Stimulated activated CD4-positive, alpha-beta T cell treated with anti-CD3 and anti-CD28 coated beads, Interleukin-1b, Interleukin-23, amount 100 ng/mL, for 1 hour (primary cell): ENCODE measurements at places on chromosomes 5 and 9.

GRCh38 chr5:71711610-71712009 is 7.5 kb upstream of the CARTPT start:
- no peak for DNase-seq

DNA sequence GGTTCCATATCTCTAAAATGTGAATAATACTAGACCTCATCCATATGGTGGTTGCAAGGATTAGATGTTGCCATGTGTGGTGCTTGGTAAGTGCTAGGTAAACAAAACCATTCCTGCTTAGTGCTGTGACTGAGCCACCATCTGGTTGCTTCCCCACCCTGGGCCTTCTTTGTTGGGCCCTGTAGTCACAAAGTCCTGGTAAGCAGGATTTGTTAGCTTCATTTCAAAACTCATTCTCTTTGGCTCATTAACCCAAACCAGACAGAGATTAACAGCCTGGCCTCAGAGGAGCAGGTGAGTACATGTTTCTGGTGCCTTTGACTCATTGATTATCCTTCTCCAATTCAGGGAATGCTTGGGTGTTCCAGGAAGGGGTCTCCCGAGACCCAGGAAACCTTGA is 240.2 kb downstream of the ARHGAP26 start:
- DNase-seq: no peak

GRCh38 chr9:135116881-135117280 is 29.4 kb downstream of the OLFM1 start:
- no peak for DNase-seq

- DNase-seq: no peak
These were observed 305.9 kb upstream of the IRX4 start for GRCh38 chr5:2188661-2189060.

DNA sequence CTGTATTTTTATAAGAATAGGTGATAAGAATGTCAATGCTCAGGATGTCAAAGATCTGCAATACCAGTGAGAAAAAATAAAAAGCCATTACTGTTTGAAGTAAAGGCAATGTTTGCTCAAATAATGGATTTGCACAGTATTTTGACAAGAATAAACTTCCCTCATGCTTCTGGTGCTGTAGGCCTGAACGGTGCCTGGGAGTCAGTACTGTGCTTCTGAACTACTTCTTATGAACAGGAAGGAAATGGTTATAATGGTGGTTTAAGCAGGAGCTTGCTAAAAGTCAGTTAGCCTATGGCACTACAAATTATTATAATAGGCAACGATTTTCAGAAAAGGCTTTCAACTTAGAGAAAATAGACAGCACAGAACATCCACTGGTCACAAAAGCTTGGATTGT is 548.3 kb upstream of the CDH18 start:
- no peak for DNase-seq

DNA sequence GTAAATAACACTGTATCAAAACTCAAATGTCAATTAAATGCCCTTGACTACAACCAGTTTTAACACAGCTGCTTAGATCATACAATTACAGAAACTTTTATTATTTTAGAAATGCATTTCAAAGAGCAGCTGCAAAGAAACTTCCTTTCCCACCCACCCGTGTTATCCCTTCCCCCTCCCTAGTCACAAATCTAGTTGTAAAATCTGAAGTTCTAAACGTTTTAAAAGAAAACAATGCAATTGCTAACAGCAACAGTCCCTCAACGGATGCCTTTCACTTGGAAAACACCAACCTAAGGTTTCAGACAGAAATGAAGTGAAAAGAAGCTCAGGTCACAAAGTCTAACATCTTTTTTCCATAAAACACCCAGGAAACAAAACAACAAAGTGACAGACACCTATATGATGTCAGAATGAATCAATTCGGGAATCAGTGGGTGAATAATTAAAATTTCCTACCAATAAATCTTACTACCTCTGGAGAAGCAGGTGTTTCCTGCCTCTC is 100.3 kb downstream of the FBXW11 start:
- no peak for DNase-seq

DNA sequence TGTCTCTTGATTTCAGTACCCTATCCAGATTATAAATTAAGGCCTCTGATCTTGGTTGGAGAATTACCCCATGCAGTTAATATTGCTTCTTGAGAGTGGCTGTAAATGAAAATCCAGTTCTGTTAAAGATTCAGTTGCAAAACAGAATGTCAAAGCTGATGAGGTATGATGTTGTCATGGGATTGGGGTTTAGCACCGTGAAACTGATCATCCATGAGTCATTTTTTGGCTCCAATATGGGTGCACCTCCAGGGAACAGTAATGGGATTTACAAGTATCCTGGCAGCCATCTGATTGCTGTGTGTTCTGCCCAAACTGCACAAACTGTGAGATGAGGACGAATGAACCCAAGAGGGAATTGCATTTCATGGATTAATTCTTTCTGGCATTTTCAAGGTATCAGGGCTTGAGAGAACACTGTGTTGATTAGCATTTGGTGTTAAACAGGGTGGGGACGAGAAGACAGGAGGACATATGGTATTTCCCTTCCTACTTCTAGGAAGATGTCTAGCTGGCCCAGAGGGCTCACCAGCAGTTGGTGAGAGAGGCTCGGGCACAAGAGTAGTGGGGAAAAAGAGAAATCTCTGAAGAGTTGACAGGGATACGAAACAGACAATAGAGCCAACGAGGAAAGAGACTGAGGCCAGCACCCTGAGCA is 214.7 kb downstream of the GAS1 start:
- DNase-seq: no peak

DNA sequence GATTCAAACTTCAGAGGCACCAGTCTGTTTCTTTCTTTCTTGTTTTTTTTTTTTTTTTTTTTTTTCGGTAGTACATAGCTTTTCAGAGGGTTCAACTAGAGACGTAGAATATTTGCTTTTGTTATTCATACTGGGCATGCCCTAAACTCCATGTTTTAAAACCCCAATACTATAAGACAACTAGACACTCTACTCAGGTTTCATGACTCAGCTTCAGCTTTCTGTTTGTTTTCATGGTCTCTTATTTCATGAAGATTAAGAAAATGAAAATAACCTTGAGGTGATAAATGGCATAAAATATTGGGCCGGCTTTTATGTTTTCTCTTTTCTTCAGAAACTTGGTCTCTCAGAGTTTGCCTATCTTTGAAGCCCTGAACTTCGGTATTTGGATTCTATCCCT is 2126.3 kb upstream of the ACO1 start:
- DNase-seq: no peak

DNA sequence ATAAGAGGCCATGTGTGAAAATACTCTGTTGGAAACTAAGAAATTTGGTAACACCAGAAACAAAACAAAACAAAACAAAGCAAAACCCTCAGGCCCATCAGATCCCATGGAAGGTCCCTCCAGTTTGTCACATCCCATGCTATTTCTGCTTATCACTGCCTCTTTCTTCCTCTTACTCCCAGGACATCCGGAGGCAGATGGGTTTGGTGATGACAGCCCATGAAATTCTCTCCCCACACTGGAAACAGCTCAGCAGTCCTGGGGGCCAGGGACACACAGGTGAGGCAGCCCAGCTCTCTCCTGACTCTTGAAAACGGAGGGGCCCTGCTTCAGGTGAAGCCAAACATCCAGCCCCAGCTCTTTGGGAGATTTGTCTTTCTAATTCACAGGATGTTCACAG is 63.2 kb downstream of the NRG2 start:
- no peak for DNase-seq

GRCh38 chr5:63125392-63125791 is 546.8 kb downstream of the LRRC70 start:
- DNase-seq: no peak

GRCh38 chr5:35777358-35778087 is 79.2 kb upstream of the IL7R start:
- peak; percentile 44 for DNase-seq

DNA sequence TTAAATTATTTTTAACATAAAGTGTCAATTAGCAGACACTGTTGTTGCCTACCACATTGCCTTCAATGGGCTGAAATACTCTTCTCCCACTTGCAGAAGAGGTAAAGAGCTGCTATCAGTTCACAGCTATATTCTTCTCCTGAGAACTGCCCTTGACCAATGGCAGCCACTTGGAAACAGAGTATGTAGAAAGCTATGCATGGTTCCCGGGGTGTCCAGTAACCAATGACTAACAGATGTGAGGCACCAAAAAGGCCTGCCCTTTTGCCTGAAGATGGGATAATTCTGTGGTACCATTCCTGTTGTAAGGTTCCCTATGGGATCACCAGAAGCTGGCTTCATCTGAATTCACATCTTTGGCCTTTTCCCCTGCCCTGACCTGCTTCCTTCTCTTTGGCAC is 181.4 kb upstream of the MAP3K1 start:
- DNase-seq: no peak

GRCh38 chr9:103203172-103203571 is 208.0 kb downstream of the CYLC2 start:
- no peak for DNase-seq
